ENCODE measurements at places on chromosomes 2 and 18. TPM values are rescaled to one million over a fixed set of nuclear protein-coding genes. Genes with fewer than 3 reads are reported as not detected.

Gene DOK6
- 7.0 TPM for total RNA-seq

Gene GCA
- total RNA-seq, result 113 TPM

Gene GRP
- total RNA-seq, result not detected

Gene ELOA2
- not detected for total RNA-seq

DNA sequence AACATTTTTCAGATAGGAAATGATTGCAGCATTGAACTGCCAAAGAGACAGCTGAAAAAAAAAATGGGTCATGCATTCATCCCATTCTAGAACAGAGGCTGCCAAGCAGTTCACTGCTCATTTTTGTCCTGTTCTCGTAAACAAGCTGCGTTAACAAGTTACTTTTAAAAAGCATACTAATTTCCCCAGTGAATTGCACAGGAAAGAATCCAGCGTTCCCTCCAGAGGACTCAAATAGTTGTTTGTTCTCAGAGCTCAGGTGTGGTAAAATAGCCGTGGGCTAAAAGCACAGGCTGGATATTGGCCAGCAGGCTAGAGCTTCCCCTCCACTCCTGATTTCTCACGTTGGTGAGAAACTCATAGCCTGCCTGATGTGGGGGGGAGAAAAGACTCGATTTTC is 76.1 kb upstream of the AQP4 start:
- no peak for DNase-seq

DNA sequence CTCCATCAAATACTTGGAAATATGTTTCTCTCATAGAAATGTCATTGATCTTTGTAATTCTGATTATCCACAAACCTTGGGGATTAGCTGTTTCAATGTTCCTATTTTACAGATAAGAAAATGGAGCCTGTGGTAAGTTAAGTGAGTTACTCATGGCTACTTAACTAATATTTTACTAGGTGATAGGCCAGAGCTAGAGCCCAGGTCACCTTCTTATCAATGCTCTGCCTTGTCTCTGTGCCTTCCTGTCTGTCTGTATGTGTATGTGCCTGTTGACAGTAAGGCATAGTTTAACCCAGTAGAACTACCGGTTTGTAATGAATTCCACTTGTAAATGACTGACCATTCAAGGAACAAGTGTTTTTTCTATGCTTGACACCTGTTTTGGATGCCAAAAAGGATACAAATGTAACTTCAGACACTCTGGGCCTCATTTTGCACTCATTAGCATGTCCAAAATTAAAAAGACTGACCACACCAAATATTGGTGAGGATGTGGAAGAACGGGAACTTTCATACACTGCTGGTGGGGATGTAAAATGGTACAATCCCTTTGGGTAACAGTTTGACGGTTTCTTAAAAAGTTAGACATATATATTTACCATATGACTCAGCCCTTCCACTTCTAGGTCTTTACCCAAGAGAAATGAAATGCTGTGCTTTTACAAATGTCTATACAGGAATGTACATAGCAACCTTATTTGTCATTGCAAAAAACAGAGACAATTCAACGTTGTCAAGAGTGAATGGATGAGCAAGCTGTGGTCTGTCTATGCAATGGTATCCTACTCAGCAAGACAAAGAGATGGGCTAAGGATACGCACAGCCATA is 19.6 kb upstream of the IL1A start:
- no peak for DNase-seq

GRCh38 chr2:215765729-215766360 is 247.5 kb downstream of the MREG start:
- DNase-seq, result no peak

- DNase-seq, result no peak
Measured at GRCh38 chr2:15492773-15493325, 68.3 kb downstream of the NBAS start.

GRCh38 chr18:56844556-56844955 is 193.4 kb downstream of the WDR7 start:
- DNase-seq, result no peak

GRCh38 chr18:62044490-62045000 is 142.3 kb downstream of the PIGN start:
- no peak for DNase-seq

GRCh38 chr2:143824791-143825190 is 695.1 kb downstream of the ZEB2 start:
- no peak for DNase-seq

DNA sequence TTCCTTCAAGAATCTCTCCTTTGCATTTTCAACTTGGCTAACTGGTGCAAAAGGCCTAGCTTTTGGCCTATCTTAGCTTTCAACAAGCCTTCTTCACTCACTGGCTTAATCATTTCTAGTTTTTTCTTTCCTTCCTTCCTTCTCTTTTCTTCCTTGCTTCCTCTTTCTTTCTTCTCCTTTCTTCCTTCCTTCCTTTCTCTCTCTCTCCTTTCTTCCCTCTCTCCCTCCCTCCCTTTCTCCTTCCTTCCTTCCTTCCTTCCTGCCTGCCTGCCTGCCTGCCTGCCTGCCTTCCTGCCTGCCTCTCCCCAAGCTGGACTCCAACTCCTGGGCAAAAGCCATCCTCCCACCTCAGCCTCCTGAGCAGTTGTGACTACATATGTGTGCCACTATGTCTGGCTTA is 176.2 kb upstream of the APCDD1 start:
- no peak for DNase-seq

- DNase-seq, result no peak
Measured at GRCh38 chr2:152350155-152350679, 15.2 kb downstream of the FMNL2 start.

DNA sequence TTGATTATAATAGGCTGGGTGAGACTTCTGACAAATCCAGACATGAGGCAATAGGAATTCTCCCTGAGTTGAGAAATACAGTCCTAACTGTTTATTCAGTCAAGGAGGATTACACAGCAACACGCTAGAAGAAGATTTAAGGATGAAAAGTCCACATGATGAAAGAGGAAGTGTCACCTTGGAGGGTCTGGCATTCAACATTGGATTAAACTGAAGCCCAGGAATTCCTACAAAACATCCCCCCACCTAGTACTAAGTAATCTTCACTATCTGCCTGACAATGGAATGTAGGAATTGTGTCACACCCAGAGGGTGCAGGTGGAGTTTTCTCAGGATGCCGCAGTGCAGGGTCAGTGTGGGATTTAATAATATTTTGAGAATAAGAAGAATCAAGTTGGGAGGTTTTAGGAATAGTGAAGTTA is 142.4 kb downstream of the SOCS6 start:
- DNase-seq, result no peak

GRCh38 chr18:3061581-3062312 is 48.8 kb upstream of the LPIN2 start:
- DNase-seq, result no peak

Data from progenitor cell of endocrine pancreas (in vitro differentiated cells).